ENCODE measurements at places on chromosomes 5 and 9.

GRCh38 chr9:24398466-24398865 lies 147.2 kb downstream of the IZUMO3 start:
- DNase-seq: no peak

GRCh38 chr9:93683331-93684134 lies 107.1 kb downstream of the PHF2 start:
- no peak for DNase-seq

DNA sequence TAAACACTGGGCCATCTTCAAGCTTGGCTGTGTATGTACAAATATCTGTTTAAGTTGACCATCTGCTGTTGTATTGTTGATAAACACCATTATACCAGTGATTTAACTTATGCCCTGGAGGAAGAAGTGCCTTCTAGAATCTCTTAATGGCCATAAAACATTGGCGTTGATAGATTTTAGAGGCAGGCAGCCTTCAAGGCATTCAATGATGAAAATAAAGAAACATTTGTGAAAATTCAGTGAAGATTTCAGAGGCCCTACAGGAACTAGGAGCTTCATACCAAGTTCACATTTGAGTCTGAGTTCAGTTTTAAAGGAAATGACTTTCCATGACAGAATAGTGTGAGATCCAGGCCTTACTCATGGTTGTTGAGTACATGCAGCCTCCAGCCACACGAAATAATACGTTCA lies 52.2 kb downstream of the MAP1B start:
- DNase-seq: no peak

DNA sequence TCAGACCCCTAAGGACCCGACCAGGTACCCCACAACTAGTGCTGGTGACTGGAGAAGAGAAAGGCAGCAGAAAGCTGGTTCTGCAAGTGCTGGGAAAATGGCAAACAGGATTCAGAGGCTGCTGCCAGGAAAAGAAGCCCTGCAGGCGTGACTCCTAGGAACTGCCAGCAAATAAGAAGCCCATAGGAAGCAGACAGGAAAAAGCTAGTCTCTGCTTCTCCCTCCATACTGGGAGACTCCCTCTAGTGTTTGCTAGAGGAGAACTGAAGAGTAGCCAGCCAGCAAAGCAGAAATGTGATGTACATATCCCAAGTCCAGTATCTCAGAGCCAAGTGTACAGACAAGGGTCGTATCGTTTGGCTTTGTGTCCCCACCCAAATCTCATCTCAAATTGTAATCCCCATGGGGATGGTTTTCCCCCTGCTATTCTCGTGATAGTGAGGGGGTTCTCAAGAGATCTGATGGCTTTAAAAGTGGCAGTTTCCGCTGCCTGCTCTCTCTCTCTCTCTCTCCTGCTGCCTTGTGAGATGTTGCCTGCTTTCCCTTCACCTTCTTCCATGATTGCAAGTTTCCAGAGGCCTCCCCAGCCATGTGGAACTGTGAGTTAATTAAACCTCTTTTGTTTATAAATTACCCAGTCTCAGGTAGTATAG lies 38.1 kb upstream of the TUSC1 start:
- DNase-seq: no peak

DNA sequence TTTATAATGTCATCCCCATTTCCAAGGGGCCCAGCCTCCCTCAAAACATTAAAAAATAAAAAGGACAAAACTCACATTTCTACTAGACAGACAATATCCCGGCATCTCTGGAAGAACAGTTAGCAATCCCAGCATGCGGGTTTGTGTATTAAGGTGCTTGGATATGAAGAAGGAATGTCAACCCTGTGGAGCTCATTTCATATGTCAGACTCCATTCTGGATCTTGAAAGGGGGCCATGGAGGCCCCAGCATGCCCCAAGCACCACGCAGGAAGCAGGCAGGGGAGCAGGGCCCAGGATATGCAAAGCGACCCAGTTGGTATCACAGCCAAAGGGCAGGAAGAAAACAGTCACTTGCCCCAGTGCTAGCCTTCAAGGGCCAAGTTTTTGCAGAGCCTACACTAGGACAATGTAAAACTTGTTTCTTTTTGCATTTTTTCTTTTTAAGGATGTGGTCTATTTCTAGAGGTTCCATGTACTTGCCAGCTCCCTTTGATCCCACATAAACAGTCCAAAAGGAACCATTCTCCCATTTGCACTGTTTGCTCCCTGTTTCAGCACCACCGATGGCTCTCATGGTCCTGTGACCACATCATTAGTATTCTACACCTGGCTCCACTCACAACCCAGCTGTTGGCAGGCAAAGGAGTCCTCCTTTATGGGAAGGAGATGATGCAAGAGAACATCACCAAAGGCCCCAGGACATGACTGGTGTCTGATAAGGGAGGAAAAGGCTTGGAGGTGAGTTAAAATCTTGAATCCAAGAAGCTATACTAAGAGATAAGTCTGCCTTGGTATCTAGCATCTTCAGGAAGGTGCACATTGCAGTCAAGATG lies 58.3 kb downstream of the FGF1 start:
- DNase-seq: no peak

DNA sequence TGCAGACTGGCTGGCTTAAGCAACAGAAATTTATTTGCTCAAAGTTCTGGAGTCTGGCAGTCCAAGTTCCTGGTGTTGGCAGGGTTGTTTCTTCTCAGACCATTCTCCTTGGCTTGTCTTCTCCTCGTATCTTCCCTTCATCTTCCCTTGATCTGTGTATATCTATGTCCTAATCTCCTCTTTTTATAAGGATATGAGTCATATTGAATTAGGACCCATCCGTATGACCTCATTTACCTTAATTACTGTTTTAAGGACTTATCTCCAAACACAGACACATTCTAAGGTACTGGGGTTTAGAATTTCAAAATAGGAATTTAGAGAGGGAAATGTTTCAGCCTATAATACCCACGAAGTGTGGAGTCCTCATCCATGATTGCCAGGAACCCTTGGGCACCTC lies 13.1 kb upstream of the LPAR1 start:
- DNase-seq: no peak

DNA sequence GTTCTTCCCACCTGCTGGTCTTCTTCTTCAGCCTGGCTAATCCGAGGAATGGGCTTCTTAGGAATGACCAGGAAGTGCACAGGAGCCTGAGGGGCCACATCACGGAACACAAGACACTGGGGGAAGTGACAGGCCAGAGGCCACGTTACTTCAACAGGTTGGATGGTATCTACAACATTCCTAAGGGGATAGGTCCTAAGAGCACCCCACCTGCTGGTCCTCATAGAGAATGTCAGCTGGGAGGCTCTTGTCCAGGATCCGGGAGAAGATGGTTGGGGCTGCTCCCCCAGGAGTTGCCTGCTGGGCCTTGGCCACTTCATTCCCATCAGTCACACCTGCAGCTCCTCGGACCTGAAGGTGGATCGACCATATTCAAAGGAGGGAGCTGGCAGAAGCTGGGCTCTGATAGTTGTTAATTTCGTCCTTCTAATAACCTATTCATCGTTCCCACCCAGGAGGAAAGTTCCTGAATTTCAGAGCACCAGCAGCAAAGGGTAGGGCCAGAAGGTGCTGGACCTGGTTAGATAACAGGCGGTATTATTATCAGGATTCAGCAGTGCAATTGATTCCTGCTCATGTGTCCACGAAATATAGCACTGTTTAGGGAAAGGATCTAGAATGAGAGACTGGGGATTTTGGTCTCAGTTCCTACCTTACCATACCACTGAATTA lies 1.3 kb downstream of the HINT2 start:
- DNase-seq: no peak

- no peak for DNase-seq
Observed at GRCh38 chr5:134968055-134968454, 348 bp downstream of the CATSPER3 start.

DNA sequence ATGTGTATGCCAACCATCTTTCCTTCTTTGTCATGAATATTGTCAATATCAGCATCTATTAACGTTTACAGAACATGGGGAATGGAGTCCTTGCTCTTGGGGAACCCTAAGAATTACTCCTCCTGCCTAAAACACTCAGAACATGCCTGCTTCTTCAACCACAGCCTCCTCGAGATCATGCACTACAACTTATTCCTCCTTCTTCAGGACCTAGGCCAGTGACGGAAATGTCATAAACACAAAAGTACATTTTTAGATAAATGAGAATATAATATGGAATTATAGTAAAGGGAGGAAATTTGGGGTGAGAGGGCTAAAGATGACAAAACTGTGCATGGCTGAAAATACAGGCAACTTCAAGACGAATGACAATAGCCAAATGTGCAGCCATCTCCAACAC lies 3.1 kb upstream of the IFNK start:
- no peak for DNase-seq

- no peak for DNase-seq
Observed at GRCh38 chr9:18893491-18893890, 139.5 kb downstream of the SAXO1 start.

DNA sequence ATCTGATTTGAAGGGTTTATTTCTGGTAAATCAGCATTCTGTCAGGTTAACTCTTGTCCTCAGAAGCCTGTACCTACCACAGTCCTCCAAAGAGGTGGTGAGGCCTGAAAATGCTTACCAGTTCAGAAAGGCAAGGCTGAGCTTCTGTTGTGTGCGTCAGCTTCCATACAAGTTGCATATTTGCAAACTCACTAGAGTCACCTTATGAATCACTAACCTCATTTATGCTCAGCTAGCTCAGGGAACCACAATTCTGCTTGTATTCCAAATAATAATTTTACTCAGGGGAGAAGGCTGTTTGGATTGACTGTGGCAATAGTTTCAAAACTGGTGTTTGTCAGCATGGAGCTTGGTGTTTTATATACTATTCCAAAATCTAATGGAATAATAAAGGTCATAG lies 355.1 kb upstream of the RFX3 start:
- DNase-seq: no peak

DNA sequence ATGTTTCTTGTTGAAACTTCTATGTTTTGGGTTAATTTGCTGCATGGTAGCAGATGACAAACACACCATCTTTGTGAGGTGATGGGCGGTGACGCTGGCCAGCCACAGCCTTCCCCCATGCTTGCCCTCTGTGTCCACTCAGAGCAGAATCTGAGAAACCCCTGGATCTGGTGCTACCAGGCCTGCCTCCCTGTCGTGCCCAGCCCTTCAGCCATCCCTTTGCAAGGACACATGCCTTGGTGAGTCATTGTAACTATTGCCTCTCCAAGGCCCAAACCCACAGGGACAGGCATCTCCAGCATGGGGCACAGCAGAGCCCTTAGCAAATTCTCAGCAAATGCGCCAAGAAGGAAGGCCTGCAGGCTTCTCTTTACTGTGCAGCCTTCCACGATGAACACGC lies 48.1 kb upstream of the FCN1 start:
- no peak for DNase-seq

GRCh38 chr9:73441890-73442818 lies 290.5 kb downstream of the ANXA1 start:
- no peak for DNase-seq

DNA sequence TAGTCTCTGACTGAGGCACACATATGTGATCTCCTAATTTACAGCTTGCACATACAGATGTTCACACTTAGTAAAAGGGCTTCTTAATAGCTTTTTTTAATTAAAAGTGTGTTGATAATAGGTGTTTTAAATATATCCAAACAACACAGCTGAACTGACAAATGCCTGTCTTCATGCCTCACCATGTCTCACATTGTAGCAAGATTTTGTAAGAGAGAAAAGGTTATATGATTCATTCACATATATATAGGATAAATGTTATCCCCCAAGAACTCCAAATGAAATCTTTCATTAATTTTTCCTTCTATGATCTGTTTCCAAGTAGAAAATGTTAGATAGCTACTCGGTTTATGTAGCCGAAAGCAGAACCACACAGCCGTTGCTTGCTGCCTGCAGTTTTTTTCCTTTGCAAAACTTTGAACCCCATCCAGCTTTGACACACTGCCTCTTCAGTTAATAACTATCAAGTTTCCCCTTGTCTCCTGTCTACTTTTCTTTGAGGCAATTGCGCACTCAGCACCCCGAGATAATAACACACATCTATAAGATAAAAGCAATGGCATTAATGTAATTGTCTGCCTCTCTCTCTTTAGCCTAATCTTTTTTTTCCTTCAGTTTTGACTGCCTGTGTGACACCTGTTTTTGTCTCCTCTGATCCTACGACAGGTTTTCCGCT lies 299.2 kb downstream of the BNC2 start:
- DNase-seq: no peak

GRCh38 chr5:58763390-58763789 lies 180.5 kb downstream of the RAB3C start:
- no peak for DNase-seq

- no peak for DNase-seq
Observed at GRCh38 chr5:42944989-42945388, 95.1 kb downstream of the ANXA2R start.

DNA sequence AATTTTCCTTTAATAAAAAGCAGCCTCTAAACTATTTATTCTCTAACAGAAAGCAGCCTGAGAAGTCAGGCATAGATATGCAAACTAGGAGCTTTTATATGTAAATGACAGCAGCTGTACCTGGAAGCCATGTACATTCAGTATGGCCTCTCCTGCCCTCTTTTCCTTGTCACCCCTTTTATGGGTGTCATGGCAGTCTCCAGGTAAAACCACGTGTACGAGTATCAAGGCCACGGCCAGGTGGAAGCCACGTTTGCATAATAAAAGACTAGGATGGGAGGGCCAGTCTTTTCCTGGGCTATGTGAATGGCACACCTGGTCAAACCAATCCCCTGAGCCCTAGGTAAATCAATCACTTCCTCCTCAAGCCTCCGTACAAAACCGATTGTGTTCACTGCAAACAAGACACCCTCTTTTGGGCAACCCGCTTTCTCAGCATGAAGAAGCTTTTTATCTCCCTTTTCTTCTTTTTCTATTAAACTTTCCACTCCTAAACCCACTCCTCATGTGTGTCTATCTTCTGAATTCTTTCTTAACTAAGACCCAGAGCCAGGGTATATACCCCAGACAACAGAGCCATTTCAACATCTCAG lies 419.5 kb upstream of the CTNND2 start:
- DNase-seq: no peak

GRCh38 chr5:133456933-133457402 lies 155.4 kb downstream of the FSTL4 start:
- DNase-seq: no peak

DNA sequence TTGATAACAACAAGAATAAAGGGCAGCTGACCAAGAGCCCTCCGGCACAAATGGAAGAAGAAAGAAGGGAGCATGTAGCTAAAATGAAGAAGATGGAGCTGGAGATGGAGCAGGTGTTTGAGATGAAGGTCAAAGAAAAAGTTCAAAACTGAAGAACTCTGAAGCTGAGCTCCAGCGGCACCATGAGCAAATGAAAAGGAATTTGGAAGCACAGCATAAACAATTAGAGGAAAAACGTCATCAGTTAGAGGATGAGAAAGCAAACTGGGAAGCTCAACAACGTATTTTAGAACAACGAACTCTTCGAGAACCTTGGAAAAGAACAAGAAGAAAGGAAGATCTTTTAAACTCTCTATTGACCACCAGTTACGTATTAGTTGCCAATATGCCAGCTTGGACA lies 100.9 kb downstream of the GABBR2 start:
- no peak for DNase-seq

- no peak for DNase-seq
Observed at GRCh38 chr5:119079318-119079921, 8.5 kb downstream of the DMXL1 start.

Data from NCI-H2171 (cell line).